ENCODE measurements at places on chromosomes 1 and 21. TPM values are rescaled to one million over a fixed set of nuclear protein-coding genes. Genes with fewer than 3 reads are reported as not detected.
A peak's percentile ranks its signal among the peaks of the same experiment; 100 is the strongest.

GRCh38 chr1:113811888-113812660, at the start of gene RSBN1:
Gene RSBN1 (minus strand): TSS chr1:113812476. CDS start chr1:113812412, 64 bp downstream.
- DNase-seq: peak; percentile 99

GRCh38 chr21:15054089-15054488, 10.7 kb downstream of the NRIP1 start:
- no peak for DNase-seq

GRCh38 chr1:83033682-83034081, 965.2 kb downstream of the TTLL7 start:
- no peak for DNase-seq

DNA sequence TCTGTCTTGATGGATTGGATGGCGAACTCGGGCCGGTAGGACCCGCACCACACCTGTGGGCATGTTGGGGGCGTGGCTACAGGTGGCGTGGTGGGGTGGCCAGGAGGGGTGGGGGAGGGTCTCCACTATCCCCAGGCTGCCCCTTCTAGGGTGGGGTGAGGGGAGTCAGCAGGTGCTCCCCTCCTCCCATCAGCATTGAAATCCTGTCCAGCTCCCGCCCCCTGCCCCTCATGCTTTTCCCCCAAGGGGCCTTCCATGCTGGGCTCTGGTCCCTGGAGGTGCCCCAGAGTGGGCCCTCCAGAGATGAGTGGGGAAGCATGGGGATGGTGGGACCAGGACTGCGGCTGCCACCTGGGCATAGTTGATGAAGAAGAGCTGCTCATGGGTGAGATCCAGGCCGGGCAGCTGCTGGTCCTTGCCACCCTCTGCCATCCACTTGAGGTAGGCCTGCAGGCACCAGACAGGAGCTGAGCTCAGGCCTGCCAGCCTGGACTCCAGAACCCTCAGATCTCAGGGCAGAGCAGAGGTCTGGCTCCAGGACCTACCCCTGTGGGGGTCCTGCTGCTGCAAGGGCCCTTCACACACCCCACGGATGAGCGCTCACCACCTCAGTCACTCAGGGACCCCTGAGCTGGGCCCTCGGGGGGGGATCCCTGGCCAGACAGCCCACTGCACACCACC, 5.1 kb downstream of the PRXL2B start:
- DNase-seq: no peak

WASF2 gene
- total RNA-seq: 72.1 TPM

DNA sequence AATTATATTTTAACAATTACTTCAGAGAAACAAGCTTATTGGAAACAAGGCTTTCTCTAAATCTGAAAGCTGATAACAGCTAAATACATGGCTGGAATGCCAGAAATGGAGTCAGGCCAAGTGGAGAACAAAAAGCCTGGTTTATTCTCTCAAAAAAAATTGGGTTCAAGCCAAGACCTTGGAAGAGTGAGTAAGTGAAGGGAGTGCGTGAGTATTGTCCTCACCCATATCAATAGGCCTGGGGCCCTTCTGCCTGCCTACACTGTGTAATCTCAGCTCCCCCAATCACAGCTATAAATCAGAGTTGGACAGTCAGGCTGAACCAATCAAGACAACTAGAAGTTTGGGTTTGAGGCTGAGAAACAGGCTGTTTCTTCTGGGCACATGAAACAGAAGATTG, 7.4 kb downstream of the KYAT3 start:
- DNase-seq: no peak

CSMD2 gene
- not detected for total RNA-seq

MYOC gene
- 6.3 TPM for total RNA-seq

PROK1 gene
- total RNA-seq: 0.34 TPM

PRDM16 gene
- 0.91 TPM for total RNA-seq

EPHA8 gene
- total RNA-seq: not detected

DNA sequence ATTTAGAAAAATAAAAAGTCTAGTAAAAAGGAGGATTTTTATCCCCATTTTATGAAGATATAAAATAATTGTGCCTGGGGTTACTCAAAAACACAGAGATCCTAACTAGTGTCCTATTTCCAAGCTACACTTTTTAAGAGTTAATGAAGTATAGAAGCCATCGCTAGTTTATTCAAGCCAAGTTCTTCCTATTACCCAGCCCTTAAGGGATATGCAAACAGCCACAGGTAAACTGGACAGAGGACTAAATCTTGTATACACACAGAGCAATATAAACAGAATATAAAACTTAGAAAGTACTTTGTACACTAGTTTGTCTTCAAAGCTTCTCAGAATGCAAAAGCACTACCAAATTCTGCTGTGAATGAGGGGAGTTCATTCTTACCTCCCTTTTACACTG, 111.1 kb downstream of the RERE start:
- DNase-seq: no peak

DNA sequence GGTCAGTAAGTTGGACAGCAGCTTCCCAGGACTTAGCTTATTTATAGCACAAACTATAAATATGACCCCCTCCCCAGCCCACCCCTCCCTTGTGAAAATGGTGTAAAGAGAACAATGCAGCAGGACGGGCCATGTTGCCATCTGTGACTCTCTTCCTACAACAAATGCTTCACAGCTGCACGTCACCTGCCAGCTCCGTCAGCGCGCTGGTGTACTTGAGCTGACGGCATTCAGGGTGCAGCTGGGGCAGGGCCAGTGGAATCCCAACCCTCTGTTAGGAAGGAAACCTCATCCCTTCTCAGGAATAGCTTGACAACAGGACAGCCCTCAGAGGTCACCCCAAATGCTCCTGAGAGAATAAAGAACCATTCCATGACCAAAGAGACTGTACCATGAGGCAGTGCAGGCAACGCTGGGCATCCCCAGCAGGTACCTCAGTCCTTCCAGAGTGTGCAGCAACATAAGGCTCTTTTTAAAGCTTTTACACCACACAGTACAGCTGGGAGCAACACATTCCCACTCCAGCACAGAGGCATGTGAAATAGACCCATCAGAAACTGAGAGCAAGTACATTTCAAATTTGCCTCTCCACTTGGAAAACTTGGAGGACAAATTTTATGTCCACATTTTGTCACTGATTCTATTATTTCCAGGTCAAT, 85.0 kb downstream of the ATP1A1 start:
- no peak for DNase-seq

- no peak for DNase-seq
Measured at GRCh38 chr1:237241038-237241437, 199.1 kb downstream of the RYR2 start.

- no peak for DNase-seq
Measured at GRCh38 chr1:193356249-193356648, 169.8 kb upstream of the B3GALT2 start.

CNR2 gene
- not detected for total RNA-seq

DMBX1 gene
- 0.51 TPM for total RNA-seq

DNA sequence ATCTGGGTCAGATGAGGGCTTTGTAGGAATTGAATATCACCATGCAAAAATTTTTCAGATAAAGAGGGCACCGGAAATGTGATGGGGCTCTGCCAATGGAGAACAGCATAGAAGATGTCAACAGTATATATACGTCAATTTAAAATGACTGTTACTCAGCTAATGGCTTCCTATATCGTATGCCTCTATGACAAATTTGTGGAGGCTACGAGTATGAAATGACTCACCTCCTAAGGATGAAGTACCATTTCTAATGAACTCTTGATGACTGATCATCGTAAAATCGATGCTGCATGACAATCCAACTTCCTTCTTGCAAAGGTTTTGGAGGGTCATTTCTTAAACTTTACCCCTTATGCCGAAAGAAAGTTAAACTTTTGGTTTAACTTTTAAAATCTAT, 450.3 kb upstream of the ZP4 start:
- DNase-seq: no peak

DNA sequence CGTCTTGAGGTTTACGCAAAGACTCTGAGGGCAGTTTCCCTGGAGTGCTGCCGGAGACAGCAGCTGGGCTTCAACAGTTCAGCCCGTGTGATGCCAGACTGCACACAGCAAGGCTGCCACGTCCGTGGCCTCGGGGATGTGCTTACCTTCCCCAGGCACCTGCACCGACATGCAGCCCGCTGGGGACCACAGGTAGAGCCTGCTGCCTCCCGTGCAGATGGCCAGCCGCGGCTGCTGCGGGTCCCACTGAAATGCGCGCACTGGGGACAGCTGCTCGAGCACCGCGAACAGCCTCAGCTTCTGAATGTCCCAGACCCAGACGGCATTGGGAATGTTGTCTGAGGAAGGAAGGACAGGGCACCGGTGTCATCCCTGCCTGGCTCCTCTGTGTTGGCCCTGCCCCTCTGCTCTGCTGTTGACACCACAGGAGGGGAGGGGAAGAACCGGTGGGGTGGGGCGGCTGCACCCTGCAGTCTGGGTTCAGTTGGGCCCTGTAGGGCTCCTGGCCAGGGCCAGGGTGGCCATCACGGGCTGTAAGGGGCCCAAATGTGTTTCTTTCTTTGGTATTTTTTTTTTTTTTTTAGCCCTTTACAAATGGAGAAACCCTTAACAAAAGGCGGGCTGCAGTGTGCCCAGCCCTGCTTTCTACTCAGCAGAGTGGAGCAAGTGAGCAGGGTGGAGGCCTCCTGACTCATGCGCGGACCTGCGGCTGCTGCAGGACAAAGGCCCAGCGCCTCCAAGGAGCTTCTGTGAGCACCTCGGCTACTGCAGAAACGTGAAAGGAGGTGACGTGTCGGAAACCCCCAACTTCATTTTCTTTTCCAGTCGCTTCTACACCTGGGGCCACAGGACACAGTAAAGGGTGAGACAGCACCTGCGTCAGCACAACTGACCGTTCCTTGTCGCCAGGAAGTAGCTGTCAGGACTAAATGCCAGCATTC, 6.8 kb downstream of the TPRG1L start:
- DNase-seq: no peak

DNA sequence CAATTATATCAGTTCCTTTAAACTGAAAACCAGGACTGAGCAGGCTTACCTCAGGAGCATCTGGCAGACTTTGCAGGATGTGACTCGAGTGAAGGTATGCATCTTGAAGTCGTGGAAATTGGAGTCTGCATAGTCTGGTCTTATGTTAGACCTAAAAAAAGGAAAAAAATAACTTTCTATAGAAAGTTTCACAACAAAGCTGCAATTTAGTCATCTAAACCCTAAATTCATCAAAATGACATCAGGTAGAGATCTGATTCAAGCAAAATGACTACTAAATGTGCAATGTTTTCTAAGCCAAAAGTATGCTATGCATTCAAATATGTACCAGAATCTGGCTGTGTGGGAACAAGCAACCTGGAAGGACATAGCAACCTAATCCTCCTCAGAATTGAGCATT, 260.1 kb downstream of the VAV3 start:
- DNase-seq: no peak

GRCh38 chr1:10768552-10768951, 27.9 kb downstream of the CASZ1 start:
- DNase-seq: no peak

OR10R2 gene
- not detected for total RNA-seq

MPL gene
- total RNA-seq: 0.15 TPM

DNA sequence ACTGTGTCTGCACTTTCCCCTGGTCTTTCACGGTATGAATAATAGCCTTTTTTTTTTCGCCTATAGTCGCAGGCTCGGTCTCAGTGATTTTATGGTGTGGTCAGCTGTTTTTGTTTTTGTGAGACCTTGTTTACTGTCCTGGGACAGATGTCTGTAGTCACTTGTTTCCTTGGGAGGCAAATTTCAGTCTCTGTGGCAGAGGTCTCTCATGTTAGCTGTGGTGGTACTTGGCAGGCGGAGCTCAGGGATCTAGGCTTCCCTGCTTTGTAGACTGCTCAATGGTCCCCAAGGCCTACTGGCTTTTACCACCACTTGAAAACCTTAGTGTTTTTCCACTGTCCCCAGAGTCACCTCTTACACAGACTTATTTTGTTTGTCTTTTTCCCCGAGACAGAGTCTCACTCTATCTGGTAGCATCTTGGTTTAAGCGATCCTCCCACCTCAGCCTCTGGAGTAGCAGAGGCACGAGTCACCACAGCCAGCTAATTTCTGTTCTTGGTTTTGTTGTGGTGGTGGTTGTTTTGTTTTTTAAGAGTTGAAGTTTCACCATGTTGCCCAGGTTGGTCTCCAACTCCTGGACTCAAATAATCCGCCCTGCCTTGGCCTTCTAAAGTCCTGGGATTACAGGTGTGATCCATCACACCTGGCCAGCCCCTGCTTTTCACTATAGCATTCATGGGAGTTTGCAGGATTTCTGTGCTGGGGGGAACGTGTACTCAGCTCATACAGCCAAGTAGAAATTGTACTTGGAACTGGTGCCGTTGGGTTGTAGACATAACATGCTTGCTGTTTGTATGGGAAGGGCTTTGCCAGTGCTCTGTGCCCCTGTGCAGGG, 10.3 kb downstream of the RNU1-2 start:
- no peak for DNase-seq

DNA sequence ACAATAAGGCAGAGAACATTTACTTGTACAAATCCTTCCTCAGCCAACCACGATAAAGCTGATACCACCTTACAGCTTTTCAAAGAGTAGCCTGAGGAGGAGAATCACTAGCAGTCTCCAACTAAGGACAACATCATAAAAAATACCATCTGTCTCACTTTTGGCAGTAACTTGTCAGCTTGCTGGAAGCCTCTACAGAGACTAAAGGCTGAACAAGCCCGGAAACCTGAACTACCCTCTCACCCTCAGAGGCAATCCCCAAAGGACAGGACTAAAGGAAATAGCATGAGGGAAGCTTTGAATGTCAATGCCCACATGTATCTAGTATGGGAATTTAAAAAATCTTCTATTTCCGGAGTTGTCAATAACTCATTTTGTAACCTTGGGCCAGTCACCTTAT, 10.6 kb downstream of the SRSF4 start:
- no peak for DNase-seq

Data from lower leg skin (tissue), 4 donors.